ENCODE measurements at places on chromosomes 12 and 14.

- no peak for DNase-seq
Measured at GRCh38 chr12:109440851-109441490, 36.1 kb downstream of the KCTD10 start.

- DNase-seq, result no peak
Measured at GRCh38 chr14:73842201-73842600, 9.4 kb upstream of the PTGR2 start.

DNA sequence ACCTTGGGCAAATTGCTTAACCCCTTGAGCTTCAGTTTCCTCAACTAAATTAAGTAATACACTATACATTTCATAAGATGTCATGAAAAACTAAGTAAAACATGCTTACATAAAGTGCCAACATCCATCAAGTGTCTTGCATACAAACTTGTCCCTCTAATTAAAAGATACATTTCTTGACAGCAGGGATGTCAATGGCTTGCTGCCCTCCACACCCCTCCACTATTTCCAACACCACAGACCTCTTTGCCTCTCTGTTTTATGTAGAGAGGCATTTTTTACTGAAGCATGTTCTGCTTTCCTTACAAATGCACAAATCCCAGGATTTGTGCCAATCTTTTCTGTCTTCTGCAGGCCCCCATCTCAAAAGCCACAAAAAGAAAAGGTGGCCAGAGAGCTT is 89.0 kb upstream of the HOXC13 start:
- no peak for DNase-seq

DNA sequence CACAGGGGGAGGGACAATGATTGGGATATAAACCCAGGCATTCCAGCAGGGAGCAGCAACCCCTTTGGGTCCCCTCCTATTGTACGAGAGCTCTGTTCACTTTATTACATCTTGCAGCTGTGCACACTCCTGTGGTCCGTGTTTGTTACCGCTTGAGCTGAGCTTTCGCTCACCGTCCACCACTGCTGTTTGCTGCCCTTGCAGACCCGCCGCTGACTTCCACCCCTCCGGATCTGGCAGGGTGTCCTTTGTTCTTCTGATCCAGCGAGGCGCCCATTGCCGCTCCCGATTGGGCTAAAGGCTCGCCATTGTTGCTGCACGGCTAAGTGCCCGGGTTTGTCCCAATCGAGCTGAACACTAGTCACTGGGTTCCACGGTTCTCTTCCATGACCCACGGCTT is 64.1 kb downstream of the E2F7 start:
- no peak for DNase-seq

GRCh38 chr12:62720661-62721330 is 214.2 kb downstream of the PPM1H start:
- peak; percentile 83 for DNase-seq

DNA sequence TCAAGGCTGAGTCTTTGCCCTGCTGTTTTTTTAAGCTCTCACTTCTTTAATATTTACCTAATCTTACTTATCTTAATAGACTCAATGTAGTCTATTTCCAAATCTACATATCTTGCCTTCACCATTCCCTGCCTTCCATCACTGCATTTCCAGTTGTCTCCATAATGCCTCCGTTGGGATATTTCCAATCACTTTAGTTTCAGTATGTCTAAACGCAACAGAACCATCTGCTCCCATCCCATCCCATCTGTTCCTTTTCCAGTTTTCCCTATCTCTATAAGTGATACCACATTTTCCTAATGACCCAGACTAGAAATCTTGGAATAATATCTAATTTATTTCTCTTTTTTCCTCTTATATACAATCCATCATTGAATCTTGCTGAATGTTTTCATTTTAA is 15.1 kb upstream of the CCDC198 start:
- DNase-seq, result no peak

DNA sequence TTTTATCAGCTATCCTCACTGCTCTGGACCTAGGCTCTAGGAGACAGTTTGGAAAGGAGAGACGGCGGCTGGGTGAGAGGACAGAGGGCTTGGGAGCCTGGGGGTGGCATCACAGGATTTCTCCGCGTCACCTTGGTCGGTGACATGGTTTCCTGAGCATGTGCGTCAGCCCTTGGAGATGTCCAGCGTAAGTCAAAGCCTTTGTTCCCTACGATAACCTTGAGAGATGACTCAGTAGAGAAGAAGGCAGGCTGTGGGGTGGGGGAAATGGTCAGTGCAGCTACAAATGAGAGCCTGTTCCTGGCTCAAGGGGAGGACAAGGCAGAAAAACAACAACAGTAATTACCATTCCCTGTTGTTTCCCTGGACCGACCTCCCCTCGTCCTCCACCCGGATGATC is 90.2 kb upstream of the TBX3 start:
- DNase-seq, result no peak

DNA sequence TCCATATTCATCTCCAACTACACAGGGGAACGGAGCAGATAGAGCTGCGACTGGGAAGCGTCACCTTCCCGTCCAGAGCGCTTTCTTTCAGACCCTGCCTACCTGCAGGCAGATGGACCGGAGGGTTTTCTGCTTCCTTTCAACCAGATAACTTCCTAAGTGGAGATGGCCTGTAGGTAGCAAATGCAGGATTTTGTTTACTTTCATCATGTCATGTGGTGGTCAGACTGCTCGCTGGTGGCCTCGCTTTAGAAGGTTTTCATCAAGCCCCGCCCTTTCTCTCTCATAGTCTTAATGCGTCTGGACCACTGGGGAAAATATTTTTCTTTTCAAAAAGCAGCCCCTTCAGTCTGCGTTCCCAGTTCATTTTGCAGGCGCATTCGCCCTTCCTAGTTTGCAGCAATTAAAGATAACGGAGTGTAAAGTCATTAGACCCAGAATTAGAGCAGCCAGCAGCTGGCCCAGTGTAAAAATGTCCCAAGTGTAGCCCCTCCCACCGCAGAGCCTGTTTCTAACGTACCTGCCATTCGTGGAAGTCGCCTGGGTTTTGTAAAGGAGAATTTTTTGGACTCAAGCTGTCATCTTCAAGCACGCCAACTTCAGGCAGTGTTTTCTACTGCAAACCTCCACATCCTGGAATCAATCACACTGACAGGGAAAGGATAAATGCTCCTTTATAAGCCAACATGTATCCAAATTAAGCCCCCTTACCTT is 68.9 kb downstream of the TESC start:
- no peak for DNase-seq

DNA sequence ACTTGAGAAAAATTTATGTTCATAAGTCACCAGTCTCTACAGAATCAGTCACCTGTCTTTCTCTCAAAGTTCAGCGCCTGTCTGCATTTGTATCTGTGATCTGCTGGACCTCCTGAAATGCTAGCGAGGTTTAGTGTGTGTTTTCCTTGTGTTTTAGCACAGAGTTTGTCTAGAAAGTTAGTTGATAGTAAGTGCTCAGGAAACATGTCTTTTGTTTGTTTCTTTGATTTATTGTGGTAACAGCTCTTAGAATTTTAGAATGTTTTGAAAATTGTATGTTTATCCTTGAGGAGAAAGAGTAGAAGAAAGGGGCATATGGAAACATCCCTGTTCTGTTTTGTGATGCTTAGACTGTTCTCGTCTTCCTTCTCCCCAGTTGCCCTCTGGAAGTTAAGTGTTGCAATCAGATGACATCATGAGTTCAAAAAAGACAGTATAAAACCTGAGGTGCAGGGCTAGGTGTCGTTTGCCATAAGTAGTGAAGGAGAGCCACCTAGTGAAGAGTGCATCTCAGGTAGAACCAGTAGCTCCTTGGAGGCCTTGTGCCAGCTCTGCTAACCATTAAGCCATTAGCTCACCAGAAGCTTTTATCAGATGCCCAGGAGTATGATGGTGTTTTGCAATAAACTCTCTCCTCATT is 44.8 kb downstream of the FBXW8 start:
- DNase-seq, result no peak

GRCh38 chr12:66074561-66074960 is 56.0 kb downstream of the LLPH start:
- DNase-seq, result peak; percentile 9

GRCh38 chr14:23787436-23787835 is 151.3 kb downstream of the DHRS2 start:
- DNase-seq, result no peak

DNA sequence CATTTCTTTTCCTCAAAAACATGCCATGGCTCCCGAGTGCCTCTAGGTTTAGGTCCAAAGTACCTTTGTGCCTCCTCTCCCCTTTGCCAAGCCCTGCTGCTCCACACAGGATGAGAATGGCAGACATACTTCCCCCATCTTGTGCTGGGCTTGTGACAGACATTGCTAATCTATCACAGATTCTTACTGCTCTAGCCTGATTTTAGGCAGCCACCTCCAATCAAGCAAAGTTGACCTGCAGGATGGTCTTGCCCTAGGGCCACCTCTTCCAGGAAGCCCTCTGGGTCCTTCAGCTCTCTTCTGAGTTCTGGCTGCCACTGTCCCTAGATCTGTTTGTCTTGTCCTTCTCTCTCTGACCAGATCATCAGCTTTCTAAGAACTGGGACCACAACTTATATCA is 20.5 kb downstream of the FOXN4 start:
- DNase-seq, result no peak

- no peak for DNase-seq
Measured at GRCh38 chr12:25690996-25691864, 138.1 kb upstream of the LMNTD1 start.

DNA sequence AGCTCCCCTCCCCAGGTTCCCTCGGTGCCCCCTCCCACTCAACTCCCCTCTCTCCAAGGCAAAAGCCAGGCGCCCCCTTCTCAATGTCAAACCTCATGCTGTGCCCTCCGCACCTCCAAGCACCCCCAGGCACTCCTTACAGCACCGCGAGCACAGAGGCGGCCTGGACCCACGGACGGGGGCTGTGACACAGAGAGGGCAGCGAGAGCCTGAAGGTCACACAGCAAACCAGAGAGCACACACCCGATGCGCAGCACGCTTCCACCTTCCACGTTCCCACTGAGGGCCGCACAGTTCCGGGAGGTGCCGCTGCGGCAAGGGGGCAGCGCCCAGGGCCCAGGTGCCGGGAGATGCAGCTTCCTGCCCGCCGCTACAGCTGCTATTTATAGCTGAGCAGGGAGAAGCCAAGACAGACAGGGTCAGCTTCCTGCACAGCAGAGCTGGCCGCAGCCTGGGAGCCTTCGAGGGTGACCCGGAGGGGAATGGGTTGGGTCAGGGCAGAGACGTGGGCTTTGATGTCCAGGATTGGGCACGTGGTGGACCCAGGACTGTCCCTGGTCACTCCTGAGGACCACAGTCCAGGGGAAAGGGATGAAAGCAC is 12.9 kb downstream of the NCOR2 start:
- DNase-seq, result no peak

- DNase-seq, result no peak
Measured at GRCh38 chr14:96273629-96274028, 17.6 kb downstream of the BDKRB1 start.

GRCh38 chr12:12585115-12585863 is 22.6 kb upstream of the DUSP16 start:
- DNase-seq, result no peak
